Stimulated activated CD4-positive, alpha-beta T cell treated with anti-CD3 and anti-CD28 coated beads, Interleukin-2, amount 100 ng/mL, for 24 hours (primary cell): ENCODE measurements at places on chromosomes 7 and 10.

DNA sequence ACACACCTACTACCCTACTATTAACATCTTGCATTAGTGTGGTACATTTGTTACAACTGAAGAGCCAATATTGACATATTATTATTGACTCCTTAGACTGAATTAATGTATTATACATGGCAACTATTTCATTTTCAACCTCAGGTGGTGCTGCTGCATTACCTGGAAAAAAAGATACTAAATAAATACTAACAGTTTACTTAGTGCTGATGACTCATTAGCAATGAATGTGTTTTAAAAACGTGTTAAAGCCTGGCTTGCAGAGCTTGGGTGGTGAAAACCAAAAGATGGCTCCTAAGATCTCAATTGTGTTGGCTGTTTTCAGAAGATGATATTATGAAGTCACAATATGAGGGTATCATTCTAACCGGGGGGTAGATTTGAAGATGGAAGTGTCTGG lies 34.8 kb downstream of the CFAP43 start:
- no peak for DNase-seq

GRCh38 chr10:62082729-62083411 lies 181.4 kb downstream of the ARID5B start:
- DNase-seq, result peak; percentile 33

DNA sequence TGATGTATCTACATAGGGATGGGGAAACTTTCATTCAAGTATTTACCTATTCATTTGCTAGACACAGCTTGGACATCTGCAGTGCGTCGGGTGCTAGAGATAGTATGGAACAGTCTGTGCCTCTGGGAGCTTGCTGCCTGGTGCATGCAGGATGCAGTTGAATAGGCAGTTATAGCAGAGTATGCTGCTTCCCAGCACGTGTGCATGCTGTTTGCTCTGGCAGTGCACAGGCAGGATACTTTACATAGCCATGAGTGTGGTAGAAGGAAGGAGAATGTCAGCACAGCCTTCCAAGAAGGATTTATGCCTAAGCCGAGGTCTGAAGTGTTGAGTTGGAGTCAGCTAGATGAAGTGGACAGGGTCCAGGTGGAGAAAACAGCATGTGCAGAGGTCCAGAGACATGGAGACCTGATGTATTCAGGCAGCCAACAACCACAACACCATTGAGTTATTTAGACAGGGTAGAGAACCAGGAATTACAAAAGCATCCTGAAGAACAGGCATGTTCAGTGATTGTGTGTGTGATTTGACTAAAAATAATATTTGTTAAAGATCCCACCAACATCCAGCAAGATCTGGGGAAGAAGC lies 8.1 kb downstream of the MAP3K8 start:
- no peak for DNase-seq

GRCh38 chr10:6022660-6023059 lies 39.5 kb downstream of the IL2RA start:
- no peak for DNase-seq

DNA sequence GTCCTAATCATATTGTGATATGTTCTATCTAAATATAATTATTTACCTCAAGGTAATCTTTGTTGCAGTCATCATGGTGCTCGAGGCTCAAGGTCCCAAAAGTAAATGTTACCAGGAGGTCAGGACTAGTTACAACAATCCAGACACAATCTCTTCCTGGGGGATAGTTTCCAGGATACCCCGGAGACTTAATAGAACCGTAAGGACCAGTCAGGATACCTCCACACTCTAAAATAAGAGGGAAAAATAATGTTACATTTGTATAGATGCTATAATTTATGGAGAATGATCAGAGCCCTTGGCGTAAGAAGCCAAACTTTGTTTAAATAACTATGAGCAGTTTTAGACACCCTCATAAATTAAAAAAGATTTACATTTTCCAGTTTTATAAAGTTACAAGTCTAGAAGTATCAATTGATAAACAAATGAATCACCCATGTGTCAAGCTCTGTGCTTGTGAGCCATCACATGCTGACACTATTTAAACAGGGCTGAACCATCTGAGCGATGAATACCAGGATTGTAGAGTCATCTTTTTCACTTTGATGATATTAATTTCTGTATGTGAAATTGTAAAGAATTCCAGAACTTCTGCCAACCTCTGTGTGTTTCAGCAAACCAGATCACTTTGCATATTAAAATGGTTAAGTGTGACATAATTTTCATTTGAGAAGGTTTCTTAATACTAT lies 41.3 kb downstream of the CUBN start:
- no peak for DNase-seq

DNA sequence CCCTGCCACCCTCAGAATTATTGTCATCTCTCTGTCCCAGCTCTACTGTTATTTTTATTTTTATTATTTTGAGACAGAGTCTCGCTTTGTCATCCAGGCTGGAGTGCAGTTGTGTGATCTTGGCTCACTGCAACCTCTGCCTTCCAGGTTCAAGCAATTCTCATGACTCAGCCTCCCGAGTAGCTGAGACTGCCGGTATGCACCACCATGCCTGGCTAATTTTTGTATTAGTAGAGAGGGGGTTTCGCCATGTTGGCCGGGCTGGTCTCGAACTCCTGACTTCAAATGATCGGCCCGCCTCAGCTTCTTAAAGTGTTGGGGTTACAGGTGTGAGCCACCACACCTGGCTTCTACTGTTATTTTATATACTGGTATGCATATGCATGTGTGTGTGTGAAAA lies 11.0 kb downstream of the CALHM2 start:
- DNase-seq, result no peak

DNA sequence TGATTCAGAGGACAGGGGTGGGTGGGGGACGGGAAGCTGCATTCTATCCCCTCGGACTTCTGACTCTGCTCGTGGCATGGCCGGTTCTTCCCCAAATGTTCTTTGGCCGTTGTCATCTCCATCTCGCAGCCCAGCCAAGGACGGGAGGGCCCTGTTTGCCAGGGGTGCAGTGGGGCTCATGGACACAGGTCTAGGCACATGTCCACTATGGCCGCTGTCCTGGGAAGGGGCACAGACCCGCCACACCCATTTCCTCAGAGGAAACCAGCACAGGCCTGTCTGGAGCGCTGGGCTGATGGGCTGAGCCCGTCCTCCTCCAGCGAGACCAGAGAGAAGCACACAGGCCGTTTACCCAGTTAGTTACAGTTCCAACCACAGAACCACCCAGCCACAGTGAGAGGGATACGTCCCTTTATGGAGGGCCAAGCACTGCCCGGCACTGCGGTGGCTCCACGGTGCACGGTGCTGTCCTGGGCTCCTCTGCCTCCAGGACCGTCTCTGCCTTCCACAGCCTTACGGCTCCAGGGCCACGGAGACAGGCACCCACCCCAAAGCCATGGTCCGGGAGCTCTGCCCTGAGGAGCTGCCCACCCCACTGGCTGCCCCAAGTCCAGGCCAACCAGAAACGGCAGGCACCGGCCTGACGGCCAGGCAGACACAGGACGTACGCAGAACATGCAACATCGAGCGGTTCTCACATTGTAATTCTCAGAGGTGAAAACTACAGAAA lies 20.2 kb downstream of the DPYSL4 start:
- DNase-seq, result no peak

GRCh38 chr10:52703898-52704297 lies 68.7 kb downstream of the MBL2 start:
- no peak for DNase-seq

DNA sequence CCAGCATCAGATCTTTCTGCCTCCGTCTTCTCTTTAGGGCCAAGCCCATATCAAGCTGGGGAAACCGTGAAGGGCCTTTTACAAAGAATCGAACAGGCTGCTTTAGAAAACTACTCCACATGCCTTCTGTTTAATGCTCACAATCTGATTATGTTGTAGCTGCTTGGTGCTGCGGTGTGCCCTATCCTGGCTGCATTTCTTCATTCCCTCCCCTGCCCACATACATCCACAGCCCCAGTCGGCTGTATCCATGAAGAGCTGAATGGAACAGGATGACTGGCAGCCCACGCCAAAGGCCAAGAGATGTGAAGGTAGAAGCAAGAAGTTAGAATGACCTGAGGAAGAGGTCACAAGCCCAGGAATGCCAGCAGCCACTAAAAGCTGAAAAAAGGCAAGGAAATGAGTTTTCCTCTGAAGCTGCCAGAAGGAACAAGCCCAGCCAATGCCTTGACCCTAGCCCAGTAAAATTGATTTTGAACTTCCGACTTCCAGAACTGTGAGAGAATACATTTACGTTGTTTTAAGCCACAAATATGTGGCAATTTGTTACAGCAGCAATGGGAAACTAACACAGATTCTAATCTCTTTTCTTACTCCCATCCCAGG lies 22.2 kb downstream of the TAS2R41 start:
- DNase-seq, result no peak

- no peak for DNase-seq
Measured at GRCh38 chr7:148380596-148381419, 209.8 kb upstream of the C7orf33 start.

GRCh38 chr10:70124415-70124814 lies 8.2 kb downstream of the AIFM2 start:
- DNase-seq, result no peak

GRCh38 chr7:139937715-139938114 lies 108.7 kb downstream of the TBXAS1 start:
- DNase-seq, result no peak

DNA sequence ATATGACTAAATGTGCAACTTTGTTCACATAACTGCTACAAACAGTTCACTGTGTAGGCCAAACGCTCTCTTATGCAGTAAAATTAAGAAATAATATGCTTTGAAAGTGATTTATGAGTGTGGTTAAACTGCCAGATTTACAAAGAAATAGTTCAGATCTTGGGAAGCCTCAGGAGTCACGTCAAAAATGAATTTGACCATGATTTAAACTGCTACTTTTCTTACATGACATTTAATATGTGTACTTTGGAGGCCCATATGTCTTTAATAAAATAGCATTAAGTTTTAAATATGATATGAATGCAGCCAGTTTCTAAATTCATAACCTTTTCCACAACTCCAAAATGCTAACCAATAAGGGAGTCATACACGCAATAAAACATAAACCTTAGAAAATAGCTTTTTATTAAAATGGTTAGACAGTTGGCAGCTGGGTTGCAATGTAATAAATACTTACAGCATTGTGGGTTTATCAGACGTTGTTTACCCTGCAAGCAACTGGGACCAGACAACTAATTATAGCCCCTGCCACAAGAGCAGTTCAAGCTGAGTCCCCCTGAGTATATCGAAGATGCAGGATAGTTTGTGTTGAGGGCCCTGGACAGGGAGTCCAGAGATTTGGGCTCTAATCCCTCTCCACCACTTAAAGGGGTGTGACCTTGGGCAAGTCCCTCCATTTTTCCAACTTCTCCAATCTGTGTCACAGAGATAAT lies 640.4 kb downstream of the LRMDA start:
- DNase-seq, result no peak

- DNase-seq, result no peak
Measured at GRCh38 chr7:64849250-64849923, 53.7 kb upstream of the ZNF273 start.

DNA sequence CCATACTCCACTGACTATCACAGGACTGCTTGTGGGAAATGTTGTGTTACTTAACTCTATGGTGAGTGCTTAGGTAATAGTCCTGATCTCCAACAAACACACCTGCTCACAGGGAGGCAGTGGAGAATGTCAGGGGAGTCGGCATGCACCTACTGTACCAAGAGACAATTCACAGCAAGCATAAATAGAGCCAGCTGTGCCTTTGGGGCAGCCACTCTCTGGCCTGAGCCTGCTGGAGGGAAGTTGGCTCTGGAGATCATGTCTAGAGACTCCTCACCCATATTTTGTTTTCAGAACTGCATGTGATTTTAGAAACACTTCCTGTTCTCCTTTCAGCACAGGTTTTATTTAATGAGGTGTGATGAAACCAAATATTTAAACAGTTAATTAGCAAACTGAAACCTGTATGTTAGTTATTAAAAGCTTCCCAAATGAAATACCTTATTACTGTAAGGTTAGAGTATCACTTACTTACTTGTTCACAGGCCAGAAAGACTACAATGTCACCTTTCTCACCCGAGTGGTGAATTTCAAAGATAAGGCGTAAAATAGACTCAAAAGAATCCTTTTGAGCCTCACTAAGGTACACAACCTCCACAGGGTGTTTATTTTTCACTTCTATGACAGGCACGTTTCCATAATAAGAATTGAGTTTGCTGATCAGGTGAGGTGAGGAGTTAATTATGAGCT lies 21.8 kb downstream of the DHX32 start:
- no peak for DNase-seq

- DNase-seq, result no peak
Measured at GRCh38 chr10:93758508-93758885, 761 bp downstream of the LGI1 start.

DNA sequence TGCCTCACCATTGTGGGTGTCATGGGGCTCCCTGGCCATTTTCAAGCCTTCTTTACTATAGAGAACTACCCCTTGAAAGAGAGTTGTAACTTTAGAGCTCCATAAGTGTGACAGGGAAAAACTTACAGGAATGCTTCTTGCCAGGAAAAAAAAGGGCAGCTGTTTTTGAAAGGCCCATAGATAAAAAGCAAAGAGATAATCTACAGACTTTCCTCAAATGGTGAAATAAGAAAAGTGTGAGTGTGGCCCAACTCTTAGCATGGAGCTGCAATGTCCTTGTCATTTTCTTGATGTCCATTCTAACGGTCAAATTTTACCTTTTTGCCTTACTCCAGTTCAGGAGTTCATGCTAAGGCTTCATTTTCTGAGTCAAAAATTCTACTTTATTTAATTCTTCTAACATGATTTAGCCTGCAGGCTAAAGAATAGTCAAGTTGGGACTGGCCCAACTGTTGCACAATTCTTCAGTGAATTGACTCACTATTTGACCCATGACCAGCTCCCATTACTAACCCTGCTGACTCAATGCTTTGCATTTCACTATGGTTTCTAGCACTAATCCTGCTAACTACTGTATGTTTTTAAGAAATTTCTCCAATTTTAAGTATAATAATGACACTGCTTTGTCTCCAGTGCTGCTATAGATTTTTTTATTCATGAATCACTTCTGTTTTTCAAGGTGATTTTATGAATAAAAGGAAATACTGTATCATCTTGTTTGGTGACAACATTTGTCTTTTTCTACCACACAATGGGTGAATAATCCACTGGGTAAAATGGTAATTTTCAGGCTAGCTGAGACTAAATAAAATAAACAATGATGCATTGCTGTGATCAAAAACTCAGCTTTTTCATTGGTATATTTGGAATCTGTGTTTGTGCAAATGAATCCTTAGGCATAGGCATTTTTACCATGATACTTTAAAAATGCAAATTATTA lies 41.4 kb upstream of the SGCE start:
- DNase-seq, result no peak

- peak; percentile 41 for DNase-seq
Measured at GRCh38 chr7:37833107-37833817, 15.1 kb upstream of the NME8 start.

DNA sequence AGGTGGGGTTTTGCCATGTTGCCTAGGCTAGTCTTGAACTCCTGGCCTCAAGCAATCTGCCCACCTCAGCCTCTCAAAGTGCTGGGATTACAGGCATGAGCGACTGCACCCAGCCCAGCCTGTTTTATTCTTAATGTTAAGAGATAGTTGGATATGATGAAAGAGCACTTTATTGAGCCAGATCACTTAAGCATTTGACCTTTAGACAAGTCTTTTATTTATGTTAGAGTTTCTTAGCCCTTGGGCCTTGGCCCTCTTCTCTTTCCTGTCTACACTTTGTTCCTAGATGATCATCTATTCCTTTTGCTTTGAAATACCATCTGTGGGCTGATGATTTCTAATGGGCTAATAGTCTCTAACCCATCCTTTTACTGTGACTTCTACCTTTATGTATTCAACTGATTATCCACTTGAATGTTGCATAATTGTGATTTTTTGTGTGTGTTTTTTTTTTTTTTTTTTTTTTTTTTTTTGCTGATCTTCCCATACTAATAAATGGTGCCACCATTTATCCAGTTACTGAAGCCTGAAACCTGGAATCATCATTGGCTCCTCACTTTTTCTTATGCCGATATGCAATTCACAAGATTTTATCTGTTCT lies 34.8 kb downstream of the BTRC start:
- no peak for DNase-seq

- DNase-seq, result no peak
Measured at GRCh38 chr7:79199266-79199665, 254.2 kb downstream of the MAGI2 start.
